ENCODE measurements at places on chromosomes 16 and 17.

DNA sequence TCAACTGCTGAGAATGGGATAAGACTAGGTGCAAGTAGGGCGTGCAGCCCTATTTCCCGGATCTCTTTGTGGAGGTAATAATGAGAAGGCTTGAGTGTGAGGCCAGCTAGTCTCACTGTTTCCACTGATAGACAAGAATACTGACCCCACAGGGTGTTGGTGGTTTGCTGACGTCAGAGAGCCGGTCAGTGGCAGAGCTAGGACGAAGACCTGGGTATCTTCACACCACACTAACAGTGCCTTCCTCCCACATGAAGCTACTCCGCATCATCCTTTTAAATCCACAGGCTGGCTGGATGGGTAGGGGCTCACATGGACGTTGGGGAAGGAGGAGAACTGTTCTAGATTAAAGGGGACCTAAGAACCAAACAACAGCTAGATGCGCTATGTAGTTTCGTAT lies 68.0 kb downstream of the ZFHX3 start:
- no peak for DNase-seq

DNA sequence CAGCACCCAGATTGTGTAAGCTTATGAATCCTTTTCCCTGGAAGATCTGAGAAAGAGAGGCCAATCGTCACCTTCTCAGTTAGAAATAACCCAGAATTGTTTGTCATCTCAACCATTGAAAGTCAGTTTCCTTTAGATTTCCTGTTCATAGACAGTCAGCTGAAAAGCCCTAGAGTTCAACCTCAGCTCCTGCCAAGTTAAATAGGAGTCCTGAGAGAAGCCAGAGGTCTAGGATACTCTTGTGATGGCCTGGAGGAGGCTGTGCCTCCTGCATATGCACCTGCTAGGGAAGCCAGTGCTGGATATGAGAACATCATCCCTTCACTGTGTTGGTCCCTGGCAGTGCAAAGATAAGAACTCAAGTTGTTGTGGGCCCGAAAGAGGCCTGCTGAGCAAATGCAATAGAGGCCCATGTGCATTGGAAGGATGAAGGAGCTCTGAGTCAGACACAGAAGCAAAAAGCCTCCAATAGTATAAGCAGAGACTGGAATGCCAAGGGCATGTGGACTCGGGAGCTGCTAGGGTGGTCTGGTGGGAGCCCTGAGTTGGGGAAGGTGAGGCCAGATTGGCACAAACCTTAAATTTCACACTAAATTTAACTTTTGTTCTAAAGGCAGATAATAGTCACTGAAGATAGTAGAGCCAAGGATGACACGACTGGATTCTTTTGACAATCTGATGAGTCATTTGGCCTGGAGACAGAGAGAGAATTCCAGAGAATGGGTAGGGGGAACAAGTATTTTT lies 520.9 kb upstream of the CDH5 start:
- no peak for DNase-seq

DNA sequence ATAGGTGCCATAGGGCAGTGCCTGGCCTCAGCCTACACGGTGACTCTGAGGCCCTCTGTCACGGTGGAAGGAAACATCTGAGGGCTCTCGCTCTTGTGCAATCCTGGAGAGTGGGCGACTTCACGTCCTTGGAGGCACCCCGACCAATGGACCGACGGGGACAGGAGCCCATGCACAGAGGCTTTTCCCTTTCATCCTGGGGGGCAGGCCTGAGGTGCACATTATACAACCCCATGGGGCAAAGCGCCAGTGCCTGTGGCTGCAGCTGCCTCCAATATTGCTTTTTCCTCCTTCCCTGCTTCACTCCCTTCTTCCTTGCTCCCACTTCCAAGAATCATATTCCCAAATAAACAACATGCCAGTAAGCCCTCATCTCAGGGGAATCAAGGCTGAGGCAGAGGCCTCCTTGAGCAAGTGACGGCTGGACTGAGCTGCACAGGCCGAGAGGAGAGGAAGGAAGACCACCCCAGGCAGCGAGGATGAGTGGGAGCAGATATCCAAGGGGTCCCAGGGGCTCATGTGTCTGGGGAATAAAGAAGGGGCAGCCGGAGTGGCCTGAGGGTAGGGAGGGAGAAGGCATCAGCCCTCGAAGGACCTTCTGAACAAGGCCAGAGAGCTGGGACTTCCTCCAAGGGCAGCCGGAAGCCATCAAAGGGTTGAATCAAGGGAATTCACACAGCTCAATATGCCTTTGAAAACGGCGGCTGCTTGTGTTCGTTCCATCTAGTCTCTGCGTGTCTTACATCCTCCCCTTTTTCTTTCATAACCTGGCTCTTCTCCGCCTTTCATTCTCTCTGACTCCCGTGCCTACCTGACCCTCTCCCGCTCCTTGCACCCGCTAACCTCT lies 42.6 kb upstream of the RPL38 start:
- DNase-seq = no peak

- DNase-seq = no peak
Observed at GRCh38 chr17:57294101-57294500, 37.8 kb downstream of the MSI2 start.

DNA sequence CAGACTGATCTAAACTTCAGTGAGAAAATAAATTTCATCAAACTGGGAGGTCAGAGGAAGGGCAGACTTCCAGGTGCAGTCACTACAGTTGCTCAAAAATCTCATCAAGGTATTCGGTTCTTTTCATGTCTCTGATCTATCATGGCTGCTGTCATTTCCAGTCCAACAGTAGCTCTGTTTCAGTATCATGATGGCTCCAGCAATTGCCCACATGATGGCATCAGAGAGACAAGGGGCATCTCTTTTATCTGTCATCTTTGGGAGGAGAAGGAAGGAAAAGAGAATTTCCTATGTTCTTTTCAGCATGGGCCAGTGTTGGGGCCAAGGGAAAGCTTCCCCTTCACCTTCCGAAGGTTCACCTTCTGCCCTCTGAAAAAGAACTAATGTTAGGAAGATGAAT lies 504.9 kb upstream of the HSBP1 start:
- DNase-seq = no peak

- DNase-seq = no peak
Observed at GRCh38 chr16:46947900-46948547, 25.4 kb downstream of the DNAJA2 start.

DNA sequence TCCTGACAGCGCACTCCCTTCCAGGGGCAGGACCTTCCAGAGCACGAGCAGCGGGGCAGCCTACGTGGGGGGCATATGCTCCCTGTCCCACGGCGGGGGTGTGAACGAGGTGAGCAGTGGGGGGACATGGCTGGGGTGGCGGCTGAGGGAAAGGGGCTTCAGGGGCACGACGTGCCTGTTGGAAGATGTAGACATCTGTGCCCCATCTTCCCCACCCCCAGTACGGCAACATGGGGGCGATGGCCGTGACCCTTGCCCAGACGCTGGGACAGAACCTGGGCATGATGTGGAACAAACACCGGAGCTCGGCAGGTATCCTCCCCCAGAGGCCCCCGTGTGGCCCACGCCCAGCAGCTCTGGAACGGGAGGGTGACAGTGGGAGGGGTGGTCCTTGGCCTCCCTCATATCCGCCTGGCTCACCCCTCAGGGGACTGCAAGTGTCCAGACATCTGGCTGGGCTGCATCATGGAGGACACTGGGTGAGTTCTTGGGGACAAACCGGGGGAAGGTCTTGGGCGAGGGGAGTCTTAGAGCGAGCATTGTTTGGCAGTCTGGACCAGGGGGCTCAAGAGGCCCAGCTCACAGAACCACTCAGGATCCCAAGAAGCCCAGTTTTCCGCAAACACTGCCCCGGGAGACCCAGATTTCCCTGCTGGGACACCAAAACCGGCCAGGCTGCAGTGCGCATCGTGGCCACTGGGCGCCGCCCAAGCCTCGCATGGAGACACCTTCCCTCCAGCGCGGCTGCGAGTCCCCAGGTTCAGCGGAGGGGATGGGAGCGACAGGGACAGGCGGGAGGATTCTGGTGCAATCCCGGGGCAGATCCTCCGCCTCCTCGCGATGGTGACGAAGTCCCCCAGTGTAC lies 15.7 kb downstream of the ADAM11 start:
- peak; percentile 99 for DNase-seq
